Stimulated activated CD8-positive, alpha-beta memory T cell treated with anti-CD3 and anti-CD28 coated beads, Interleukin-2, amount 100 ng/mL, for 1 hour (primary cell): ENCODE measurements at places on chromosomes 16 and 17.

DNA sequence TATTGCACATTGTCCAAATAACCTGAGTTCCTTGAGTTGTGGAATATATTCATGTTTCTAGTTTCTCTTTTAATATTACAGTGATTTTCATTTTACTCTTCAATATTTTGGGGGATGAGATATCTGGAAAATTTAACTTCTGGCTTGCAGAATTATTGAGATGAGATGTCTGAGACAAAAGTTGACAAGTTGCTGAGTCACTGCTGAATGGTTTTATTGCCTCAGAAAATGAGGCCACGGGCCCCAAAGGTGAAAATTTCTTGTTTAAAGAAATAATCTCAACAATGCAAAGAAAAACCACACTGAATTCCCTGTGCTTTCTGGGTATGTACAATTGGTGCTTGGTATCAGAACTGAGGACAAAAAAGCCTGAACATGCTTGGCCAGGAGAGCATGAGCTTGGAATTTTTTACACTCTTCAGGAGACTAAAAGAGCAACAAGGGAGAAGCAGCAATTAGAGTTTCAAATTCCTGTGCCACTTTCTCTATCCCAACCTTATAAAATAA lies 129.2 kb upstream of the TOM1L1 start:
- no peak for DNase-seq

GRCh38 chr17:14432079-14432478 lies 131.2 kb downstream of the HS3ST3B1 start:
- DNase-seq: no peak

DNA sequence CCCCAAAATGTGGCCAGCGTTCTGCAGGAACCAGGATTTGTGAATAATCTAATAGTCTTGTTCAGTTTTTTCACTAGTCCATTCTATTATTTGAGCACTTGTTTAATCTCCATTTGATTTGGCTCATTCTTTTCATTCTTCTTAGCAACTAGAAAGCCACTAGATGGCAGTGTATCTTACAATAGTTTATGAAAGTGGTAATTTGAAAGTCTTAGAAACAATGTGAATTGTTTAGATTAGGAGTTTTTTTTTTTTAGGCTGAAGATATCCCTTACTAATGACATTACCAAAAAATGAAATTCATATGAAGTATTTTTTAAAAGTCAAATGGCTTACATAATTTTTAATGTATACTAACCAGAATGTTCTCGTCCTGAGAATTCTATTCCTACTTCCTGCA lies 6.7 kb downstream of the ERI2 start:
- no peak for DNase-seq

DNA sequence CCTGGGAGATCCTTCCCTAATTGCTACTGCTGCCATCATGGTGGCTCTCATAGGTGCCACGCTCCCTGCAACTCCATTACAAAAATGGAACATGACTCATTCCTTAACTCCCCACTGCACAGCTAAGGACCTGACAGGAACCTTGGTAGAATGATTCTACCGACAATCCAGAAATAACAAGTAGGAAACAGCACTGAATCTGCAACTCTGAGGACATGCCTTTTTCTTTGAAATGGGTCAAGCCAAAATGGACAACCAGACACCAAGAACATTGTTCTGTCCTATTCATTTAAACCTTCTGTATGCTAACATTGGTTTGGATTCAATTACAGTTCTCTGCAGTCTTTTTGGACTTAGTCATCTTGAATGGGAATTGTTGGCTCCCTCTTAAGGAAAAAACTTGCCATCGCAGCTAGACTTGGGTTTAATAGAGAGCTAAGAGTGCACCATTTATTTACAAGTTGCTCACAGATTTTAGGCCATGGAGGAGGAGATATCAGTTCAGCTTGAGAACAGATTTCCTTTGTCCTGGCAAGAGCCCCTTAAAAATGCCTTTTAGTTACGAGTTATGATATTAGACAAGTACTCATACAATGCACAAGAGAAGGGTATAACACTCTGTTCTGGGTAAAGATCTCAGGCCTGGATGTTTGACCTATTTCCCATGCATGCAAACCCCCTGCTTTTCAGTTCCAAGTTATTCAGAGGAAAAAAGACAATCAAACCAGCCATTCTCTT lies 20.9 kb upstream of the NSRP1 start:
- DNase-seq: no peak

GRCh38 chr17:21269394-21269793 lies 15.1 kb upstream of the MAP2K3 start:
- no peak for DNase-seq

DNA sequence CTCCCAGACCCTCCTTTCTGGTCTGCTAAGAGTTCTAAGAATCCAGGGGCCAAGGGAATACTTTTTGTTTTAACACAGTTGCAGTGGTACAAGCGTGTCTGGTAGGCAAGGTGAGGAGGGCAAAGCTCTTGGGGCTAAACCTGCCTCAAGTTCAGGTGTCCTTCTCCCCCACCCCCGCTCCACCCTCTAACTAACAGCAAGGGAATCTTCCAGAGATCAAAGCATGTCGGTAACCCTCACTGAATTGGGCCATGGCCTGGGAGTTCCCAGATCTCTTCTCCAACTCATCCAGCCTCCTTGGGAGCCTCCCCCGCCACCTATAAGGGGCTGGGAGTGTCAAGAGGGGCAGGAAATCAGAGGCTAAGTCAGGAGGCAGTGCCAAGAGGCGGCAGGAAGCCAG lies 55.7 kb upstream of the TAC4 start:
- DNase-seq: no peak

DNA sequence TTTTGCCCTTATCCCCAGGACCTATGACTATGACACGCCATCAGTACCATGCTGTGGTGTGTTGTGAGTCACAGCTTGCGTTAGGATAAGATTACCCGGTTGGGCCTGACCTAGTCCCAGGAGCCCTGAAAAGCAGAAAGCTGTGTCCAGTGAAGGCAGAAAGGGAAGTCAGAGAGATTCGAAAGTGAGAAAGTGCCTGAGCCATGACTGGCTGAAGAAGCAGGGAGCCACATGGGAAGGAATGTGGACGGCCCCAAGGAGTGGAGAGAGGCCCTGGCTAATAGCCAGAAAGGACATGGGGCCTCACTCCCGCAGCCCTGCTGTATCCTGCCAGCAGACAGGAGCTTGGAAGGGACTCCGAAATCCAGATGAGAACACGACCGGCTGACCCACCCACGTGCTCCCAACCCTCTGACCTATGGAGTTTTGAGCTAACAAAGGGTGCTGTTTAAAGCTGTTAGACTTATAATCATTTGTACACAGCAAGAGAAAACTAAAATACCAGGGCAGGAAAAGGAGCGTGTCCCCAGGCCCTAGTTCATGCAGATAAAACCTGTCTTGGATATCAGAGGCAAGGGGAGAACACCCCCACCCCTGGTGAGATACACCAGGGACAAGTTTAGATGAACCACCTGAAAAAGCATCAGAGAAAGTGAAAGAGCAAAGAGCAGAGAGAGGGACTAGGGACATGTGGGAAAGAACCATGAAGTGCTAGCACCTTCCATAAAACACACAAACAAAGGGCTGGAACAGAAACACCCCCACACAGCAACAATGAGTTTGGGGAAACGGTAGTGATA lies 115.3 kb downstream of the SLC39A11 start:
- DNase-seq: no peak
